ENCODE measurements at places on chromosomes 12 and 14.

DNA sequence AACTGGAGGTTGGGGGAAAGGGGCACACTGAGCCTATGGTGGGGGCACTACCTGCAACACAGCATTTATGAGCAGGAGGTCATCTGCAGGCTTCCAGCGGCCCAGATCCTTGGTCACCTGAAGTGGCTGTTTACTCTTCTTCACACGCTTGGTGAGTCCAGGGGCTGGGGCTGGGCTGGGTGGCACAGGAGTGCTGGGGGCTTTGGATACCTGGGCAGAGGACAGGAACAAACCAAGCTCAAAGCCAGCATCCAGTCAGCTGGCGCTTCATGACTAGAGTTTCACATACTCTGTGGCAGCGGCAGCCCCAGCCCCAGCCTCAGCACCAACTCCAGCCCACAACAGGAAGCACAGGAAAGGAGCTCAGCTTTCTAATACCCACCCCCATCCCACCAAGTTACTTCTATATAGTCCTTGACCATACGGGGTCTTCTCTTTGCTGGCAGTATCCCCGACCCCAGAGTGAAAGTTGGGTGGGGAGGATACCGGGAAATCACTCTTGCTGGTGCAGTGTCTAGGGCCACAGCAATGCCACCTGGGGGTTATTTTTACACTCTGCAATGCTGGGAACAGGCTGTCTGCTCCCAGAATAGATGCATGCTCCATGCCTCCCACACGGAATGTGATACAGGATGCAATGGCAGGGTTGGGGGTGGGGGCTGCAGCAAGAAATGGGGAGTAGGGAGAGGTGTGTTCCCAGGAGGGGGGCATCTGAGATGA lies 3.1 kb downstream of the MCRS1 start:
- DNase-seq, result no peak

DNA sequence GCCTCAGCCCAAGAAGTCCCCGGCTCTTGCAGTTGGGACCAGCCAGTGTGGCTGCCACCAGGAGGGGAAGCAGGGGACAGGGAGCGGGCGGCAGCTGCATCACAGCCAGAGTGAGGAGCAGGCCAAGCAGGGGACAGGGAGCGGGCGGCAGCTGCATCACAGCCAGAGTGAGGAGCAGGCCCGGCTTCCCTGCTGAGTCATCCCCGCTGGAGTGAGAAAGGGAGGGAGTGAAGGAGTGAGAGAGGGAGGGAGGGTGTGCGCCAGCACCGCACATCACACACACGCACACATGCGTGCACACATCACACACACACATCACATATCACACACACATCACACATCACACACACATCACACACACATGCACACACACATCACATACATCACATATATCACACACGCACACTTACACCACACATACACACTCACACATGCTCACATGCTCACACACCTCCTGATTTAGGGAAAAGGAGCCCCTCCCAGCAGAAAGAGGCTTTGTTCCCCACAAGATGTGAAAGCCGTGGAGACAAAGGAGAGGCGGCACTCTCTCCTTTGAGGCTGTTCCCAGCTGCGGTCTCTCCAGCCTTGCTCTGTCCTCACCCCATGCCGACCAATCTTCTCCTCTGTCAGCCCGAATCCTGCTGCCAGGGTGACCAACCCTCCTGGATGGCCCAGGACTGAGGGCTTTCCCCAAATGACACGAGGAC lies 16.7 kb upstream of the ZDHHC22 start:
- no peak for DNase-seq

GRCh38 chr14:92074555-92074954 lies 31.8 kb downstream of the ATXN3 start:
- DNase-seq, result no peak

GRCh38 chr12:51862947-51863346 lies 14.4 kb upstream of the FIGNL2 start:
- DNase-seq, result no peak

DNA sequence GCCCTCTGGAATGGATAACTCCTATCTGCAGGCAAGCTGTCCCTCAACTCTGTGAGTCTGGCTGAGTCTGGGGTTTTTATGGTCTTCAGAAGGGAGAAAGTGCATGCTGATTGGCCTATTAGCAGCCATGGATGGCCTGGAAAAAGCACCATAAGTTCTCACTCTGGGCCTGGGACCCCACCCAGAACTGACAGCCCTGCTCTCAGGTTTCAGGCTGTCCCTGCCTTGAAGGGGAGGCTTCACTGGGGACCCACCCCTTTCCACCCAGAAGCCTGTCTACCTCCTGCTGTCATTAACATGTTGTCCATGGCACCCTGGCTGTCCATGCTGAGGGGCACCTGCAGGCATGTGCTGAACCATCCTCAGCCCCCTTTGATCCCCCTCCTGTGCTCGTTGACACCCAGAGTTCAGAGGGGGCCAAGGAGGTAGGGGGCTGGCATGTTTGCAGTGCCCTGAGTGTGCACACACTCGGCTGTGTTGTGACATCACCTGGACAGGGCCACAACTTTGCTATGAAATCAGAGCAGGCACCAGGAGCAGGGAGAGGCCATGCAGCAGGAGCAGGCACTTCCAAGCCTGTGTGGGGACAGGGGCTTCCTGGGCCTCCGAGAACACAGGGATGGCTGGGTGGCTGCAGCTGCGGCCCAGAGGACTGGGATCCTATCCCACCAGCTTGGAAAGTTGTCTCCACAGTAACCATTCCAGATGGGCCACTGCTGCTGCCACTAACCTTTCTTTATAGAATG lies 84.7 kb downstream of the ACSS3 start:
- DNase-seq, result no peak

DNA sequence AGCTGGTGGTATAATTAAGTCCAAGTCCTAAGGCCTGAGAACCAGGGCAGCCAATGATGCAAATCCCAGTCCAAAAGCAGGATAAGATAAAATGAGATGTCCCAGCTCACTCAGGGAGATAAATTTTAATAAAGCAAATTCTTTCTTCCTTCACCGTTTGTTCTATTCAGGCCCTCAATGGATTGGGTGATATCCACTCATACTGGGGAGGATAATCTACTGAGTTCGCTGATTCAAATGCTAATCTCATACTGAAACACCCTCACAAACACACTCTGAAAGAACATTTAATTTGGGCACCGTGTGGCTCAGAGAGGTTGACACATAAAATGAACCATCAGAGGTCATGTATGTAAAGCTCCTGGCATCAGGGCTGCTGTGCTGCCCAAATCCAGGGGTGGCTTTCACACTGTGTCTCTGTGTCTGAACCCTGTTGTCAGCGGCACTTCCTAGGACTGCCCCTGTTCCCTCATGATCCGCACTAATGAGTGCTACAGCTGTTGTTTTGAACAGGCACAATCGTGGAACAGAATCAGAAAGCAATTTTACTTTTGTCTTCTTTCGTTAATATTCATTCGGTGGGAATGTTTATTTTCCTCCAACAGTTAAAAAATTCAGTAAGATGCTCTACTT lies 428.5 kb upstream of the FBXO33 start:
- DNase-seq, result no peak

DNA sequence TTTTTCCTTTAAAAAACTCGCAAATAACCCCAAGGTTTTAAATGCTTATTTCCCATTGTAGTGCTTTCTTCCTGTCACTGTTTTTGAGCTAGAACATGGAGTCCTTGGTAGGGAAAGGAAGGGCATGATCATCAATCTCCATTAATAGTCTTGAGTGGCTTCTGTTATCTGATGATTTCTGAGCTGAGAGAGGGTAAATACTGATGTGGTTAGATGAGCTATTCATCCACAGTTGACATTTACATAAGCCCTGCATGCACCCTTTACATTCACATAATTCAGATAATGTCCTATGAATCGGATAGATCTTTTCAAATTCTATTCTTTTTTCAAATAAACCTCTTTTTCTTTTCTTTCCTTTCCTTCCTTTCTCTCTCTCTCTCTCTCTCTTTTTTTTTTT lies 81.4 kb downstream of the NTN4 start:
- no peak for DNase-seq

- no peak for DNase-seq
These were observed 414 bp downstream of the UNC79 start for GRCh38 chr14:93431036-93431670.

GRCh38 chr14:93855737-93856136 lies 67.5 kb upstream of the PRIMA1 start:
- no peak for DNase-seq

DNA sequence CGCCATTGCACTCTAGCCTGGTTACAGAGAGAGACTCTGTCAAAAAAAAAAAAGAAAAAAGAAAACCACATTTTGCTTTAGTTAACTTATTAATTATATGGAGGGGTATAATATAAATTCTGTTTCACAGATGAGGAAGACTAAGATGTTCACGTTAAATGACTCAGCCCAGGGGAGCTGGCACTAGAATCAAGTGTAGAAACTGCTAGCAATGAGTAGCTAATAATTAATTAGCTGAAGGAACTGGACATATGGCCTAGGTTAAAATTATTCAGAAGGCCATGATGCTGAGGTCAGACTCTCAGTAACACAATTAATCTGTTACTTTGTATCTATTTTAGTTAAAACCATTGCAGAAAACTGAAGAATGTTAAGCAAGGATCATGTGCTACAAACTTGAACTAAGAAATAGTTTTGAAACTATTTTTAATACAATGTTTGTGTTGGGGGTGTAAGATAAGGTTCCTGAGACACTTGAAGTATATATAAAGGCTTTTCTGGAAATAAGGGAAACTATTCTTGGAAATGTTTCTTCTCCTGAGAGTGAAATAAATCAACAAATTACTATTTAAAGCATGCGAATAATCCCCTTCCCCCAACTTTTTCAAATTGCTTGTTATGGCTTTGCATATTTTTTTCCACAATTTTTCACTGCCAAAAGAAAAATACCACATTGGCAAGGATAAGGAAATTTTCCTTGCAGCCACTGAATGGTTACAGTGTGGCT lies 589.3 kb downstream of the SOX5 start:
- DNase-seq, result no peak

DNA sequence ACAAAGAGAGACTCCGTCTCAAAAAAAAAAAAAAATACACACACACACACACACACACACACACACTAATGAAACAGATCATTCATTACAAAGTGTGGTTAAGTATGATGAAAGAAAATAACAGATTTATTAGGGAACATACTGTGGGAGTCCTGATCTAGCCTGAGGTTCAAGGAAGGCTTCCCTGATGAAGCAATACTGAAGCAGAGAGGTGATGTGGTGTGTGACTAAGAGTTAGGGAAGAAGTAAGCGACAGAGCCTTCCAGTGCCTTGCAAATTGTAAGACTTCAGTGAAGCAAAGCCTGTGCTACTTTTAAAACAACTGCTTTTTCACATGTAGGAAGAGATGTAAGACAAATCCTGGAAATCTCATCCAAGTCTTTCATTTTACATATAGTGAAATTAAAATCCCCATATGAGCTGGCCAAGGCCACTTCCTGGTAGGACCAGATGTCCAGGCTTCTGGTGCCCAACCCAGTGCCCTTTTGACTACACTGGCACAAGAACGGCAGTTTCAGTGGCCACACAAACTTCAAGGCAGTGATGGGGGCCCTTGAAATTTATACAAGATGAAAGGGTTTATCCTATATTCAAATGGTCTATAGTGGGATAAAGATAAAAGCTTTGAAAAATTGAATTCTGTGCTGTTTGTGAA lies 86.2 kb downstream of the STON2 start:
- no peak for DNase-seq

DNA sequence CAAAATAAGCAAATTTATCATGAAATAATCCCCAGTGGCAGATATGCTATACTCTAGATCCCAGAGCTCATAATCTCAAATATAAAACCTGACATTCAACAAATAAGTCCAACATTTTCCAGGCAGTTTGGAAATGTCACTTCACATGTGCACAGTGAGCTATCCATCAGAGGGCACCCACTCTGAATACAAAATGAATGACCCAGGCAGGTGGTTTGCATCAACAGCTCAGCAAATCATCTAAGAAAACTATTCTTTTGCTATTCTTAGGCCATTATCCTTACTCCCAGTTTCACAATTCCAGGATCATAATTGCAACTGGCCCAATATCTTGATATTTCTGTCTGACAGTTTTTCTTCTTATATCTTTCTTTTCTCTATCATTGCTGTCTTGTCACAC lies 38.5 kb downstream of the TRIM9 start:
- DNase-seq, result no peak

GRCh38 chr12:46872135-46872534 lies 46.3 kb upstream of the SLC38A4 start:
- no peak for DNase-seq

DNA sequence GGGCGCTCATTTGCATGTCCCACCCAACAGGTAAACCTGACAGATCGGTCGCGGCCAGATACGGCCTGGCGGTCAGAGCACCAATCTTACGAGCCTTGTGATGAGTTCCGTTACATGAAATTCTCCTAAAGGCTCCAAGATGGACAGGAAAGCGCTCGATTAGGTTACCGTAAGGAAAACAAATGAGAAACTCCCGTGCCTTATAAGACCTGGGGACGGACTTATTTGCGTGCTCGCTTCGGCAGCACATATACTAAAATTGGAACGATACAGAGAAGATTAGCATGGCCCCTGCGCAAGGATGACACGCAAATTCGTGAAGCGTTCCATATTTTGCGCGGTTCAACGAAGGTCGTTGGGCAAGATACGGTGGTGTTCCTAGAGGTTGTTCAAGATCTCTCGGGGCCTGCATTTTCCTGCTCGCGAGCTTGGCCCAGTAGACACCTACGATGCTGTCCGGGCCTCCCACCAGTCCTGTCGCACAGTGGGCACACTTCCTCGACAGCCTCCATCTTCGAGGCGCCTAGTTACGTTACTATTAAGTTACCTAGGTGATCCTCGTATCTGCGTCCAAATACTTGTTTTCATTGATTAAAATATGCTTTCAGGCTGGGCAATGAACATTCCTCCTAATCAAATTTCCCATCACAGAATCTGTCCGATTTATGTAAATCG lies at the start of gene RNU6-7:
Gene RNU6-7, plus strand, starts transcription at position 230 of the 675 bp plus-strand sequence.
- DNase-seq, result no peak

GRCh38 chr14:55370883-55371455 lies 40.7 kb downstream of the ATG14 start:
- DNase-seq, result no peak

DNA sequence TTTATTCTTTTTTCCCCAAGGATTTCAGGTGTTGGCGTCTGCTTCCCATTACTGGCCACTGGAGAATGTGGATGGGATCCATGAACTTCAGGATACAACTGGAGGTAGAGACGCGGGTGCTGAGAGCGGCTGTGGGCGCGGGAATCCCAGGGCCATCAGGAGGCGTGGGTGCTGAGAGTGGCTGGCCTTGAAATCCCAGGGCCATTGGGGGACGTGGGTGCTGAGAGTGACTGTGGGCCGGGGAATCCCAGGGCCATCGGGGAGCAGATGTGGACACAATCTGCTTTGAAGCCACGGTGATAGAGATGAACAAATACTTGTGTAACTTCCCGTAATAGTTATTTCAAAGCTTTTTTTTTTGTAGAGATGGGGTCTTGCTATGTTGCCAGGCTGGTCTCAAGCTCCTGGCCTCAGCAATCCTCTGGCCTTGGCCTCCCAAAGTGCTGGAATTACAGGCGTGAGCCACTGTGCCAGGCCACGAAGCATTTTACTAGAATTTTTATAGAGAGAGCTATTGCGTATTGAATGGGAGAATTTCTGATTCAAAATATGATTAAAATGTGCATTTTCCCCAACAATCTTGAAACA lies 12.8 kb downstream of the ADGRD1 start:
- DNase-seq, result no peak
